NCI-H2081 (cell line): ENCODE measurements at places on chromosomes 6 and 20.
A peak's percentile ranks its signal among the peaks of the same experiment; 100 is the strongest.

- no peak for DNase-seq
Measured at GRCh38 chr6:84249724-84250123, 22.3 kb upstream of the CEP162 start.

- no peak for DNase-seq
Measured at GRCh38 chr20:23018941-23019340, 16.2 kb upstream of the SSTR4 start.

GRCh38 chr6:42509256-42509655, 54.6 kb upstream of the UBR2 start:
- no peak for DNase-seq

- no peak for DNase-seq
Measured at GRCh38 chr20:61322151-61322865, 70.2 kb downstream of the CDH4 start.

- no peak for DNase-seq
Measured at GRCh38 chr20:14817101-14817500, 479.7 kb upstream of the FLRT3 start.

DNA sequence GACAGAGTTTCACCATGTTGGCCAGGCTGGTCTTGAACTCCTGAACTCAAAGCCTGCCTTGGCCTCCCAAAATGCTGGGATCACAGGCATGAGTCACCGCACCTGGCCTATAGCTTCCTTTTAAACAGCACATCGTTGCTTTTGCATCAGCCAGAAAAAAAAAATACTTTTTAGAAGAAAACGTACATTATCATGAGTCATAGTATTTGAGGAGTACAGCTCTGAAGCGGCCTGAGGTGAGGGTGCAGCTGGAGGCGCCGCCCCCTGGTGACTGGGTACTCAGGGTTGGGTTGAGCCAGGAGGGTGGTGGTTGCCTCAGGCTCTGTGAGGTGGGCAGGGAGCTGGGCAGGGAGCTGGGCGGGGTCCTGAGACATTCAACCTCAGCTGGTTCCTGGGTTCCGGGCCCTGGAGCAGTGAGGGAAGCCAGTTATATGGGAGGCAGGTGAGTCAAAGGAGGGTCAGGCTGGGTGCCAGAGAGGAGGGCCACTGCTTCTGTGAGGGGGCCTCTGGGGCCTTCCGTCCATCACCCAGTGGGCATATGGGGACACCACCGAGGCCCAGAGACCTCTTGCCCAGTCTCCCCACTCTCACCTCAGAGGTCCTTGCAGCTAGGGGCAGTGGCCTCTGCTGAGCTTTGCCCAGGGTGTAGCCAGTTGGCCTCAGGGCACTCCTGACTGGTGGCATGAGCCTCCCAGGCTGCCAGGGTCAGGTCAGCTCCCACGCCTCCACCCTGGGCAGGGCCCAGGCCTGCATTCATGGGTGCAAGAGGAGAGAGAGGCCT, 11.7 kb upstream of the ID1 start:
- no peak for DNase-seq

GRCh38 chr6:52162940-52163908, 23.0 kb upstream of the IL17A start:
- DNase-seq: peak; percentile 46

DNA sequence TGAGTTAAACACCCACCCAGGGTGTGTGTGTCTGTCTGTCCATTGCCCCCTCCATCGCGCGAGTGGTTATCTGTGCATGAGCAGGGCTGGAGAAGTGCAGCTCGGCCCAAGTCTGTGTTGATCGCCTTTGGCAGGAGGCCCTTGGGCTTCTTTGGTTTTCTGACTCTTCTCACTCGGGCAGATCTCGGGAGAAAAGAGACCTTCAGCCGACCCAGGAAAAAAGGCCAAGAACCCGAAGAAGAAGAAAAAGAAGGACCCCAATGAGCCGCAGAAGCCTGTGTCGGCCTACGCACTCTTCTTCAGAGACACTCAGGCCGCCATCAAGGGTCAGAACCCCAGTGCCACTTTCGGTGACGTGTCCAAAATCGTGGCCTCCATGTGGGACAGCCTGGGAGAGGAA, 132.9 kb downstream of the JPH2 start:
- DNase-seq: no peak

DNA sequence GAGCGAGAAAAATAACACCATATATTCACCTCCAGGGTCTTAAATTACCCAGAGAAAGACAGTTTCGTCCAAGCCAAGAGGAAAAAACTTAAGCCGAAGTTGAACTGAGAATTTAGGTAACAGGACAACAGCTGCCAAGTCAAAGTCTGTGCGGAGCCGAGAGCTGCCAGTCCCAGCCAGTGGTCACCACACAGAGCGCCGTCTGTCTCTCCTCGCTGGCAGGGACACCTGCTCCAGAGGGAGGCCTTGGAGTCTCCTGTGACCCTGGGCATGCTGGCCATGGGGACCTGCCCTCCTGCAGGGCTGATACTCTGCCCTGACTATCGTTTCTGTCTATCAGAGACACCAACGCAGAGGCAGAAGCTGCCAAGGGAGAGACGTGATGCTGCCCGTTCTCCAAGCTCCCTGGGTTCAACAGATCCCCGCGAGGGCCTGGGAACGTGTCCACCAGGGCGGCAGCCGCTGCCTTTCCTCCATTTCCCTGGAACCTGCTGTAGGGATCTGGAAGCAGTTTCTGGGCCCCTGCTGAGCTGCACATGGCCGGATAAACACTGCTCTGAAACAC, 341.3 kb downstream of the SMOC2 start:
- DNase-seq: peak; percentile 72

DNA sequence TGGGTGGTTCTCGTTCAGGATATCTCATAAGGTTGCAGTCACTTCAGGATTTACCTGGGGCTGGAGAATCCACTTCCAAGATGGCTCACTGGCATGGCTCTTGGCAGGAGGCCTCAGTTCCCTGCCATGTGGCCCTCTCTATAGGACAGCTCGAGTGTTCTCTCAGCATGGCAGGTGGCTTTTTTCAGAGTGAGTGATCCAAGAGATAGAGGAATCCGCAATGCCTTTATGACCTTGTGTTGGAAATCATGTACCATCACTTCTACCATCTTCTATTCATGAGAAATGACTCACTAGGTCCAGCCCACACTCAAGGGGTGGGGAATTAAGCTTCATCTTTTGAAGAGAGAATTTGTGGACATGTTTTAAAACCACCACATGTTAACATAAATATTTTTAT, 37.8 kb downstream of the PPP1R16B start:
- DNase-seq: no peak

- no peak for DNase-seq
Measured at GRCh38 chr6:165653196-165653595, 9.8 kb downstream of the PDE10A start.

GRCh38 chr20:62063981-62064769, 1.5 kb downstream of the TAF4 start:
- DNase-seq: no peak

GRCh38 chr6:168817558-168818159, 376.7 kb downstream of the SMOC2 start:
- no peak for DNase-seq

DNA sequence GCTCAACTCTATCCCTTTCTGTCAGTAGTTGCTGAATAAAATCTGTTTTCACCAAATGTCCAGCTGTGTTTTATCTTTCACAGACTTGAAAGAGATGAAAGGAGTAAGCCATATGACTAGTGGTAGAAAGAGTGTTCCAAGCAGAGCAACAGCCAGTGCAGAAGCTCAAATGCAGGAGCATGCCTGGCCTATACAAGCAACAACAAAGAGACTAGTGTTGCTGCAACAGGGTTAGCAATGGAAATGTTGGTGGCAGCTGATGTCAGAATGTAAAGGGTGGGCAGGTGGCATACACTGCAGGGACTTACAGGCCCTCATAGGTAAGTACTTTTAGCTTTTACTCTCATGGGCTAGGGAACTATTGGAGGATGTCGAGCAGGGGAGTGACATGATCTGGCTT, 5.2 kb upstream of the HINT3 start:
- no peak for DNase-seq

- DNase-seq: no peak
Measured at GRCh38 chr20:48196001-48196400, 410.7 kb upstream of the SULF2 start.
